Left ventricle myocardium inferior (tissue), 1 donor: ENCODE measurements at places on chromosomes 3 and 15. TPM values are rescaled to one million over a fixed set of nuclear protein-coding genes. Genes with fewer than 3 reads are reported as not detected.

- no peak for DNase-seq
Observed at GRCh38 chr3:61595288-61595687, 33.9 kb downstream of the PTPRG start.

GRCh38 chr3:195212033-195212748 lies 58.8 kb downstream of the XXYLT1 start:
- DNase-seq: no peak

DNA sequence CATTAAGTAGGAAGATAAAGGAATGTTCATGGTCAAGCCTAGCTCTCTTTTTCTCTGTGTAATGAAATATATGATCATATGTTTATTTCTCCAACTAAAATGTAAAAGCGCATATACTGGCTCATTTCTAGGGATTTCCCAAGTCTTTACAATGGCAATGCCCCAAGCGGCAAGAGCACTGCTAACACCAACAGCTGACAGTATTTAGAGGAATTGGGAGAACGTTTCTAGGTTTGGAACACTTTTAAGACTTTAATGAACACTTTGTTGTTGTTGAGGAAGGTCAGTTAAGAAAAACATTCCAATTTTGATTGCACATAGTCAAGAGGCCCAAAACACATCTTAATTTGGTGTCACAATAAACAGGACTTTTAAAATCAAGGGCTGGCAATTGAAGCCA lies 132.7 kb downstream of the ATP8B4 start:
- DNase-seq: no peak

Gene LYSMD2
- total RNA-seq: 4.2 TPM

DNA sequence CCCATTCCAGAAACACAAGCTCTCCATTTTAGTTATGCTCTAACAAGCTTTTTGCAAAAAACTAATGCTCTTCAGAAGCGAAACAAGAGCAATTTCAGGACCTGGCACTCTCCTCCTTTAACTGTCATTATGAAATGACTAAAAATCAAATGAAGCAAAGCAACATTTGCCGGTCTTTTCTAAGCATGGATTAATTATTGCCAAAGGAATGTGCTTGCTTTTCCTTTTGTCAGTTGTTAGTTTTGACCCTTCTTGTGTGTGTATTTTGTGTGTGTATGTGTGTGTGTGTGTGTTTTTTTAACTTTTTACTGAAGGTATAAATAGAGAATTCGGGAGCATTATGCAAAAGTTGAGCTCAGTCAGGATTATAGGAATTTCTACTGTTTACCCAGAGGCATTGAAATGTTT lies 509.1 kb downstream of the TUSC7 start:
- no peak for DNase-seq

DNA sequence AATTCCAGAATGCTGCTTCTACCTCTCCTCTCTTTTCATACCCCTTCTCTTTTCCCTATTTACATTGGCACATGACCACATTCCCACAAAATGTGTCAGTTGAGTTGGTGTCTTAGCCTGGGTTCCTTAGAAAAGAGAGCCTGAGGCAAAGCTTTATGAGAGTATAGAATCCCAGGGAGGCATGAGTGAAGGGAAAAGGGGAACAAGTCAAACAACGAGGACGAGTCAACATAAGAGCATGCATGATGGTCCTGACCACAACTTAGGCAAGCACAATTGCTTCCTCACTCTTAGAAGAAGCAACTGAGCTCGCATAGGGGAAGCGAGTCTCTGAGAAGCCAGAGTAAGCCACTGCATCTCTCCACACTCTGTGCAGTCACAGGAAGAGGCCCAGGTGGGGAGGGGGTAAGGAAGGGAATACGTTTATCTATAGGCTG lies 15.4 kb upstream of the ZNF774 start:
- no peak for DNase-seq

GRCh38 chr15:52139599-52140462 lies 27.3 kb upstream of the BCL2L10 start:
- DNase-seq: peak; percentile 66

Gene MCTP2
- total RNA-seq: 1.0 TPM

Gene OCA2
- not detected for total RNA-seq

Gene GOLGA8G
- total RNA-seq: not detected

- no peak for DNase-seq
Observed at GRCh38 chr3:169286214-169286613, 377.3 kb downstream of the MECOM start.

Gene TICRR
- 0.08 TPM for total RNA-seq
